Activated naive CD8-positive, alpha-beta T cell treated with anti-CD3 and anti-CD28 coated beads, Interleukin-2, amount 10 ng/mL, durations not matched to agents 7 days and 5 days (primary cell): ENCODE measurements at places on chromosomes 4 and X.

GRCh38 chrX:42778096-42778495, at the start of gene PPP1R2C:
TSS of gene PPP1R2C (minus strand) at chrX:42778163. CDS start at chrX:42778079, 84 bp downstream.
- DNase-seq = no peak

- no peak for DNase-seq
Measured at GRCh38 chr4:130479020-130479419, 1383.1 kb downstream of the C4orf33 start.

GRCh38 chrX:2609431-2610238, 81.5 kb upstream of the CD99 start:
- DNase-seq = no peak

GRCh38 chr4:124209211-124209610, 503.3 kb downstream of the ANKRD50 start:
- no peak for DNase-seq

- no peak for DNase-seq
Measured at GRCh38 chr4:139454111-139455045, at the start of gene RAB33B. TSS of gene RAB33B (plus strand) at chr4:139454121. CDS start at chr4:139454196, 75 bp downstream.

- peak; percentile 34 for DNase-seq
Measured at GRCh38 chr4:173500841-173501591, 29.0 kb downstream of the HAND2 start.

GRCh38 chr4:128449251-128449650, 161.6 kb upstream of the PGRMC2 start:
- no peak for DNase-seq

DNA sequence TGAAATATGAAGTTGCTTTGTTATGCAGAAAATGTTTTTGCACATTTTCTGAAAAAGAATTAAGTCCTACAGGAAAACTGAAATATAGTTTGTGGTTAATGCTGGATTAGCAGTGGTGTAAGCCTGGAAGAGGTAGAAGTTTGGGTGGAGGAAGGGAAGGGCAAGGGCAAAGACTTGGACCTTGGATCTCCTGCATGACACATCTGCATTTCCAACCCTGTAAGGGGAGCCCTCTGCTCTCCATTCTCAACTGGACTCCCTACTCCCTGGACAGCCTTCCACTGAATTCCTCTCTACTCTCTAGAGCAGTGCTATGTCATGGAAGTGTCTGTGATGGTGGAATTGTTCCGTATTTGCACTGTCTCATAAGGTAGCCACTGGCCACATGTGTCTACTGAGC, 4.6 kb downstream of the CASP6 start:
- DNase-seq = no peak

- DNase-seq = no peak
Measured at GRCh38 chr4:128527946-128528576, 240.4 kb upstream of the PGRMC2 start.

GRCh38 chr4:129966175-129966574, 870.2 kb downstream of the C4orf33 start:
- DNase-seq = no peak

DNA sequence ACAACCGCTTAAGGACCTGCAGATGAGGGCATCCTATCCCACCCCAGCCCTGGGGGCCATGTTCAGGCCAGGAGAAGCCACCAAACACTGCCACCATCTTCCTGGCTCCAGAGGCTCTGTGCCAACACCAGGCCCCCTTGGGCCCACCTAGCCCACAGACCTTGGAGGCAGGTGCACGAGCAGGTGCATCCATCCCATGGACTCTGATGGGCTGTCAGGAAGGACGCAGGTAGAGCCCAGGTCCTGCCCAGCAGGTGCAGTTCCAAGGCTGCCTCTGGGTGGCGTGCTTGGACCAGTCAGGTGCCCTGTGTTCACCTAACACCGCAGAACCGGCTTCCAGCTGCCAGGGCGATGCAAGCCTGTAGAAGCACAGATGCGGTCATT, 22.8 kb upstream of the PDE6B start:
- DNase-seq = peak; percentile 77

DNA sequence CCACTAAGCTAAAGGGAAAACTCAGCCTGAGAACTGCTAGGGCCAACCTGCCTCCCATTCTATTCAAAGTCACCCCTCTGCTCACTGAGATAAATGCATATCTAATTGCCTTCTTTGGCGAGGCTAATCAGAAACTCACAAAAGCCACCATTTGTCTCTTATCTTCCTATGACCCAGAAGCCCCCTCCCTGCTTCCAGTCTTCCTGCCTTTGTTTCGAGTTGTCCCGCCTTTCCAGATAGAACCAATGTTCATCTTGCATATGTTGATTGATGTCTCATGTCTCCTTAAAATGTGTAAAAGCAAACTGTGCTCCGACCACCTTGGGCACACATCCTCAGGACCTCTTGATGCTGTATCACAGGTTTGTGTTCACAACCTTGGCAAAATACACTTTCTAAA, 459.8 kb downstream of the FSTL5 start:
- no peak for DNase-seq

- DNase-seq = no peak
Measured at GRCh38 chr4:168920441-168921065, 89.5 kb downstream of the CBR4 start.
